ENCODE measurements at places on chromosomes 5 and 9.

DNA sequence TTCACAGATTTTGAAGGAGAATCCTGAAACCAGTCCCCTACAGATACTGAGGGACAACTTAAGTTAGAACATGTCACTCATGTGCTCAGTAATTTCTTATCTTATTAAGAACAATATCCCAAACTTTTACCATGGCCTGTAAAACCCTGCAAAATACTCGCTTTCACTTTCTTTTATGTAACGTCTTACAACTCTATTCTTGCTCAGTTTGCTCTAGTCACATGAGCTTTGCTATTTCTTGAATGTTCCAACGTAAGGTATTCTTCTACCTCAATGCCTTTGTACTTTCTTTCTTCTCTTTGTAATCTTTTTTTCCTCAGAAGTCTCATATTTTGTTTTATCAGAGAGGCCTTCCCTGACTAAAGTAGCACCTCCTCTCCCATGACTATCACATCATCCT is 14.1 kb downstream of the TMEM38B start:
- no peak for DNase-seq

DNA sequence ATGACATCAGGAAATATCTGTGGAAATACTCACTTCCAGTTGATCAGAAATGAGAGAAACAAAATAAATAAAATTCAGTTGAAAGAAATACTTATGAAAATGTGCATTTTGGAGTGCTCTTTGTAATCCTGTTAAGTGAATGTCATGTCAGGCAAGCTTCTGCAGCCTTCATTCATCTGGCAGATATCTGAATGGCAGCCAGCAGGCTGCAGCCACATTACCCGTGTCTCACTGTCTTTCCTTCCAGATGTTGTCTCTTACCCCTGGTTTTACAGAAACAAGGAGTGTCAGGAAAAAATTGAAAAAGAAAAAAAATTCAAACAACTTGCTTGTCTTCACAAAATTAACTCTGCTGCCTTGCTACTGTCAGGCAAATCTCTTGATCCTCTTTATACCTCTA is 445.0 kb upstream of the RIOK2 start:
- DNase-seq = no peak

DNA sequence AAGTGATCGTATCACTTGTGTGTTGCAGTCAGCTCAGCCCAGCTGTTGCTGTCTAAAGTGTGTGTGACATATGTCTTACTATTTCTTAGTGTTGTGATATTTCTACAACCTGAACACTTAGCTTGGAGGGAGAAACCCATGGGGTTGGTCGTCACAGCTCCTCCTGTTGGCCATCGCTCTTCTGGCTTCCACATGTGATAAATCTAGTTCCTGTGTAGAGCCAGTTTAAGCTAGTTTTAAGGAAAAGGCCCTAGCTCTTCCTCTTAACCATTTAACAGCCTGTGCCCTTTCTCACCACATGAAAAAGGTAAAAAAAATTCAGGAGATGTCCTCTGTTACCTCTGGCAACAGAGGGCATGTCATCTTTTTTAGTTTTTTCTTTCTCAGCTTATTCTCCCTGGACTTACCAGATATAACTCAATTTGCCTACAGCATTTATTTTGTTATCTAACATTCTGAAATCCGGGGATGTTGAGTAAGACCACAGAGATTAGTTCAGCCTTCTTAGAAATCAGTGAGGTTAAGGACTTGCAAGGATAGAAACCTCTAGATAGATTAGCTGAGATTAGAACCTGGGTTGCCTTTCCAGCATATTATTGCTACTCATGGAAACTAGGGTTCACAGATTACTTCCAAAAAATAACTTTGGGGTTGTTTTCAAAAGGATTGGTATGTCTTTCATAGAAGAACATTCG is 100.4 kb downstream of the GAPVD1 start:
- no peak for DNase-seq

DNA sequence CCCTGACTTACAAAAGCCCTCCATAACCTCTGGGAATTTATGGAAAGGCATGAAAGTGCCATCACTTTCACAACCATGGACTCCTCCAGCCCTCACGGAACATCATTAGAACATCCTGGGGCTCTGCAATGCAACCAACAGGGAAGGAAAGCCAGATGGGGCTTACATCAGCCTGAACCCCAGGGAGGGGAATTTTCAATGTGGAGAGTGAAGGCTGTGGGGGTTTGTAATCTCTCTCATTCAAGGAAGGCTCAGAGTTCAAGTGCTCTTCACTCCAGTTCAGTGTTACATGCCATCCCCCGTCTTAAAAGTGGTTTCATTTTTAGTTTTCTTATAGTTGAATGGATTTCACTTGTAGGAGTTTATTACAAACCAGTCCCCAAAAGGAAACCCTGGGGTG is 5.7 kb downstream of the SPRY4 start:
- no peak for DNase-seq

- DNase-seq = no peak
These were observed 19.0 kb upstream of the SMAD5 start for GRCh38 chr5:136113606-136114005.

GRCh38 chr9:14797435-14797834 is 74.9 kb upstream of the CER1 start:
- DNase-seq = no peak

GRCh38 chr9:90770927-90771326 is 30.7 kb upstream of the SYK start:
- no peak for DNase-seq

- DNase-seq = no peak
These were observed 79.4 kb downstream of the ZNF366 start for GRCh38 chr5:72427488-72428437.

GRCh38 chr9:73643379-73644013 is 491.8 kb downstream of the ANXA1 start:
- DNase-seq = no peak

GRCh38 chr5:143947313-143947712 is 135.4 kb downstream of the HMHB1 start:
- no peak for DNase-seq

DNA sequence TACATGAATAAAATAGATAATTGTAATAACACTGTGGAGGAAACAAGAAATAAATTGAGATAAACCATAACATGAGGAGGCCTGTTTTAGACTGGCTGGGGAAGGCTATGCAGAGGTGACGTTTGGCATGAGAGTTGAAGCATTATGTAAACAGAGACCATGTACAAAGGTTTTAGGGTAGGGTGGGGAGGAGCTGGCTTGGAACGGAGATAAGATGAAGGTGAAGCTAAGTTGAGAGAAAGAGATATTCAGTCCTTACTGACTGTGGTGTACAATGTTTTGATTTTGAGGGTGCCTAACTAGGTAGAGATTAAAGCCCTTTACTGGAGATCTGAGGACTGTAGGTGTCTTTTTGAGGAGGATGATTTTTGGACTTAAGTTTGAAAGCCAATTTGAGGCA is 17.8 kb downstream of the MAN2A1 start:
- DNase-seq = no peak

- no peak for DNase-seq
These were observed 130.0 kb downstream of the MVB12B start for GRCh38 chr9:126456441-126457174.
